ENCODE measurements at places on chromosomes 1 and 21.

- peak; percentile 33 for DNase-seq
Measured at GRCh38 chr1:17339521-17339920, 31.5 kb downstream of the PADI4 start.

DNA sequence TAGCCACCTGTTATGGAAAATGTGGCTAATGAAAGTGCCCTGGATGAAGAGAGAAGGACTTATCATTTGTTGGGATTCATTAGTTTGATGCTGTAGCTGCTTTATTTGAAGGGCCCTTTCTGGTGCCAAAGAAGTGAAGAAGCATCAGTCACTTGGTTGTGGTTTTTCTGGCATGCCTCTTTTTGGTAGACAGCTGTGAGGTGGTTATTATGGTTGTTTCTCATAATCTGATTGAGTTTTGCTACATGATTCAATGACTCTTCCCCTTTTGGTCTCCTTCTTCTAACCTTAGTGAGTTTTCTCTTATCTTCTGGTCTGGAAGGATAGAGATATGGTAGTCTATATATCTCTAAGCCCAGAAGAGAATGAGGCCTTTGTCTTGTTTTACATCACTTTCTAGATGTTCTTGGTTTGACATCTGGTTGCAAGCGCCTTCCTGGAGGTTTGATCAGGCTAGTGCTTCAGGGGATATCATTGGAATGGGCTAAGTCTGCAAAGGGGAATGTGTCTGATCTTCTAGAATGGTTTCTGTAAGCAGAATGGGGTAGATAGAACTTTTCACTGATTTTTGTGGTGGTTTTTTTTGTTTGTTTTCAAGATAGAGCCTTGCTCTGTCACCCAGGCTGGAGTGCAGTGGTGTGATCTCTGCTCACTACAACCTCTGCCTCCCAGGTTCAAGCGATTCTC lies 26.0 kb downstream of the ARID1A start:
- no peak for DNase-seq

GRCh38 chr1:175630076-175630475 lies 113.3 kb downstream of the TNR start:
- no peak for DNase-seq

GRCh38 chr1:202317941-202318925 lies 23.5 kb downstream of the UBE2T start:
- DNase-seq, result no peak

GRCh38 chr1:10969267-10969970 lies 43.0 kb upstream of the TARDBP start:
- no peak for DNase-seq

GRCh38 chr1:197659171-197659570 lies 116.1 kb downstream of the DENND1B start:
- no peak for DNase-seq

- DNase-seq, result no peak
Measured at GRCh38 chr21:31283025-31283424, 61.0 kb downstream of the TIAM1 start.

- DNase-seq, result no peak
Measured at GRCh38 chr1:41700986-41701535, 216.6 kb upstream of the EDN2 start.

DNA sequence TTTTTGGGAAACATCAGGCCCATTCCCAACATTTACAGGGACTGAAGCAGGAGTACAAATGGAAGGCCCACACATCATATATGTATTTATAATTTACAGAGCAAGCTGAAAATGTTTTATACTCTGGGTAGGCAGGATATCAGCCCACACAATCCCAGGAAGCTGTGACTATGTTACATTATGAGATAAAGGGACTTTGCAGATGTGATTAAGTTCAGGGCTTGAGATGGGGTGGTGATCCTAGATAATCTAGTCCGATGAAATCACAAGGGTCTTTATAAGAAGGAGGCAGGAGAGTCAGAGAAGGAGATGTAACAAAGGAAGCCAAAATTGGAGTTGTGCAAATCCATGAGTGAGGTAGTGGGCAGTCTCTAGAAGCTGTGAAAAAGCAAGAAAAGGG lies 160.5 kb downstream of the PDE4B start:
- no peak for DNase-seq

DNA sequence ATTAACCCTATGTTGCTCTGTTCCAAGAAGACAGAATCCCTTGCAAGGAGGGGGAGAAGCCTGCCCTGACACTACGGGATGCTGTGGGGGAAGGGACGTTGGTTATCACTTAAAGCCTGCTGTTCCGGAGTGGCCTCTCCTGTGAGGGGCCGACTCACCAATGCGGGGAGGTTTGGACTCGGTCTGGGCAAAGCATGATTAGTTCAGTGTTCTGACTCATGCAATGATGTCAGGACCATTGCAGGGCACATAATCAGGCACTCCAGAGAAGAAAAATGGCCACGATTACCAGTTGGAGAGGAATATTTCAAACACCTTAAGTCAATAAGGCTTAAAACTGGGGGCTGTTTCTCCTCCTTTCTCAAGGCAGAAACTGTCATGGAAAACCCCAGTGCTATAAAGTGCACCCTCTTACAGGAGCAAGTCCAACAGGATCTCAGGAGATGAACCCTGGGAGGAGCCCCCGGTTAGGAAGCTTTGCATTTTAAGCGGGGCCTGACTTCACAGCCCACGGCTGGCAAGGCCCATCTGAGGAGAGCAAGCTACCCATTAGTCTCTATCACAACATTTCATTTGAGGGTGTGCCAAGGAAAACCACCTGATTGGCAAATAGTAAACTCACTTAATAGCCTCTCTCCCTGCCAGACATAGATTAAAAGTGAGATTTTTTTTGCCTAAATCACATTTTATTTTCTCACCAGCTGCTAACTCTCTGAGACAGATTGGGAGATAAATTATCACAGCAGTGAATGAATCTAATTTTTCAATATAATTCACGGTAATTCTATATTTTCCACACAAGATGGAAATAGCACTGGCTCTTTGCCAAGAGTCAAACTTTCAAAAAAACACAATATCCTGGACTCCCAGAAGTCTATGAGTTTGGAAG lies 202.5 kb downstream of the C1orf94 start:
- no peak for DNase-seq

- no peak for DNase-seq
Measured at GRCh38 chr1:156152628-156153027, 757 bp upstream of the SEMA4A start.

GRCh38 chr1:240487493-240487892 lies 124.5 kb downstream of the GREM2 start:
- DNase-seq, result no peak

DNA sequence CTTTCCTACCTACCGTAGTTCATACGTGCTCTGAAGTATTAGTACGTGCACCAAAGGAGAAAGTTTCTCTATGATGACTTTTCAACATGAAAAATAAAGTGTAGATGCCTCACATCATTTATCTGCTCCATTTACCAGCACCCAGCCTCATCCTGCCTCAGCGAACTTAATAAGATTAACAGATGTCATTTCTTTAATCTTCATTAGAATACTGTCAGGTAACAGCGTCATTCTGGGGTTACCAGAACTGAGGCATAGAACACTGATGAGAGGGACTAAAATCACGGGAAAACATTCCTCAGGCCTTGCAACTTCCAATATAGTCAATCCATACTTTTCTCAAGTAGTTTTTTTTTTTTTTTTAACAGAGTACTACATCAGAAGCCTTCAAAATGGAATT lies 43.2 kb upstream of the DISC1 start:
- no peak for DNase-seq

DNA sequence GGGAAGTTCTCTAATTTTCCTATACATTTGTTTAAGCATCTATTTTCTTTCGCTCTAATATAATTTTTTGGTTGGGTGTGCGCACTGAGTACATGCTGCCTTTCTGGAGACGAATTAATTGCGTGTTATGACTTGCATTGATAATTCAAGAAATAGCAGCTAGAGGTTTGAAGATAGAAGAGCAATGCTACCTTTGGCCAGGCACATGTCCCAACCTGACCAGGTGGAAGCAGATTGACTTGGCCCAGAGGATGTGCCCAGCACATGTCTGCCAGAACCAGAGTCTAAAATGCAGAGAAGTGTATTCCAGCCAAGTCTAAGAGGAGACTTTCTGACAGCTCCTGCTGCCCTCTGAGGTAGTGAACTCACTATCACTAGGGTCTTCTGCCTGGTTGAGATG lies 114.3 kb downstream of the SLC35F3 start:
- DNase-seq, result no peak

- no peak for DNase-seq
Measured at GRCh38 chr1:29777522-29777921, 541.2 kb downstream of the PTPRU start.

DNA sequence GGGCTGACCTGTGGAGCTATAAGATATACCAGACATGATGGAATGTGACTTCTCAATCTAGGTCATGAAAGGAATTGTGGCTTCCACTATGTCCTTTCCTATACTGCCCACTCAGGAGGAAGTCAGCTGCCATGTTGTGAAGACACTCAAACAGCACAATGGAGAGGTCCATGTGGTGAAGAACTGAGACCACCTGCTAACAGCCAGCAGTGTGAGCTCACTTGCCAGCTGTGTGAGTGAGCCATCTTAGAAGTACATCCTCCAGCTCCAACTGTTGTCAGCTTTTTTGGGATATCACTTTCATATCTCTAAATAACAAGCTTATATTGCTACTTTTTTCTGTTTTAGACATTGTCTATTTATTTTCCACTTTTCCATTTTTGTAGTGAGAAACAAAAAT lies 29.7 kb downstream of the OLFML3 start:
- DNase-seq, result no peak

DNA sequence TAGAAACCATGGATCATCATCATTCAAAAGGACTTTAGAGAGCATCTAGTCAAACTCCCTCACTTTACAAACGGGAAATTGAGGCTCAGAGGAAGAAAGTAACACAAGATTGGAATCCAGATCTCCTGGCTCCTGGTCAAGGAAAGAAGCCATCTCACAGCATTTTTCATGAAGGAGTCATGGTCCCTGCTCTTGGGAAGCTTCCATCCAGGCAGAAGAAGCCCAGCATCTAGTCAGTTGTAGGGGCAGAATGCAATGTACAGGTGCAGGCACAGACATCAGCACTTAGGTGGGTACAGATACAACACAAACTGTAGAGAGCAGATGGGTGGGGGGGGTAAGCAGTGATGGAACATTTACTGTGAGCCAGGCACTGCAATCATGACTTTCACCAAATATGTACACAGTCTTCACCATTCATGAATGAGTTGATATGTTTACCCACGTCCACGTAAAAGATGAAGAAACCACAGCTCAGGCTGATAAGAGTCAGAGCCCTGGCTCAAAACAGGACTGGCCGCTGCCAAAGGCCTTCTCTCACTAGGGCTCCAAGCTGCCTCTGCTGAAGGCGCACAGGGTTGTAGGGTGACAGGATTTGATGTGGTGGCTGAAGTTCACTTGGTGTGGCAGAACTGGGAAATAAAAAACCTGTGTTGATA lies 44.0 kb downstream of the OPTC start:
- DNase-seq, result peak; percentile 74

GRCh38 chr1:221756830-221757551 lies 15.1 kb upstream of the DUSP10 start:
- no peak for DNase-seq

DNA sequence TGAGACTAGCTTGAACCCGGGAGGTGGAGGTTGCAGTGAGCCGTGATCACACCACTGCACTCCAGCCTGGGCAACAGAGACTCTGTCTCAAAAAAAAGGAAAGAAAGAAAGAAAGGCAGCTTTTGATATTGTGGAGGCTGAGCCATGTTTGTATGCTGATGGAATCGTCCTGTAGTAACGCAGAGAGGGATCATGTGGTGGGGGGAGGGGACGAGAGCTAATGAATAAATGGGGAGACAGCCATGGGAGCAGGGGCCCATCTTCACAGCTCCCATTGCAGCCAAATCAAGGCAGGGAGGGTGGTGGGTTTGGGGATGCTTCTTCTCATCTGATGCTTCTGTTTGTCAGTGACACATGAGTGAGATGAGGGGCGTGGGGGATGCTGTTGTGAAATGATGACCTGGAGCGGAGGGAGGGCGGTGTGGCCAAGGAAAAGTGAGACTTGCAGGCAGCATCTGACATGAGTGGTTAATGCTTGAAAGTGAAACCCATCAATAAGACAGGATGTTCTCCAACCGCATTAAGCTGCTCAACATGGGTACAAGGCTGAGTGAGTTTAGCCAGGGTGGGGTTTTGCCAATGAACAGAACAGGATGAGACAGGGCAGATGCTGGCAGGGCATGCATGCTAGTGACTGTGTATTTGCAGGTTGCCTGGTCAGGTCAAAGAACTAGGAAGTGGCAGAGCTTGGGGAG lies 16.7 kb downstream of the SPATA21 start:
- no peak for DNase-seq

DNA sequence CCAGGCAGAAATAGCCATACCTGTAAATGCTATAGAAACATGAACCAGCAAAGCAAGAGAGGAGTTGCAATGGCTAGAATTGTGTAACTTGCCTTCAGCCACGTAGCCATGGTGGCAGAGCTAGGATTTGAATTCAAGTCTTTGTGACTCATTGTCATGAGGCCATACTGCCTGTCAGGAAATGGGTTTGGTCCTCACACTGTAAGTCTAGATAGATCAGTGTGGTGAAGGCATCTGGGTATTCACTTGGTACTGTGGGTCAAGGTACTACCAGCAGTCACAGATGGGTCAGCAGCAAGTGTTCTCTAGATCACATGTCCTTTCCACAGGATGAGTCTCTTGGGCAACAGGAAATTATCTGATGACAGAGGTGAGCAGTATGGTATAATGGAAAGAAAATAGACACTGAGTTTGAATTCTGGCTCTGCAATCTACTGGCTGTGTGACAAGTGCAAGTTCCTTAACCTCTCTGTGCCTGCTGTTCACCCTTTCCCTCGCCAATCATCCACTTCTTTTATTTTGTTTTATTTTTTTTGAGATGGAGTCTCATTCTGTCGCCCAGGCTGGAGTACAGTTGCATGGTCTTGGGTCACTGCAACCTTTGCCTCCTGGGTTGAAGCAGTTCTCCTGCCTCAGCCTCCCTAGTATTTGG lies 36.9 kb downstream of the FGGY start:
- no peak for DNase-seq

DNA sequence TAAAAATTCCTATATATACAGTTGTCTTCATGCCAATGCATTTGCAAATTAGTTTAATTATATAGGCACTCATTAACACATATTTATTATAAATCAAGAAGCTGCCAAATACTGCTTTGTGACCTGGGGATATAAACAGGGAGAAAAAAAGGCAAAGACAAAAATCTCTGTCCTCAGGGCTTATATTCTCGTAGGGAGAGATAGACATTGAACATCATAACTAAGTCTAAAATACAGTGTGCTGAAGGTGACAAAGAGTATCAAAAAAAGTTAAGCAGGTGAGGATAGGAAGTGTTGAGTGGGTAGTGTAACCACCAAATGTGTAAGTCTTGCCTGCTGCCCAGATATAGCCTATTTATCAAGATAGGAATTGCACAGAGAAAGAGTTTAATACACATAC lies 40.7 kb upstream of the LYPLAL1 start:
- DNase-seq, result no peak

- no peak for DNase-seq
Measured at GRCh38 chr1:186059311-186059710, 315.7 kb downstream of the TPR start.

GRCh38 chr1:206886831-206887230 lies 10.4 kb upstream of the IL24 start:
- no peak for DNase-seq

DNA sequence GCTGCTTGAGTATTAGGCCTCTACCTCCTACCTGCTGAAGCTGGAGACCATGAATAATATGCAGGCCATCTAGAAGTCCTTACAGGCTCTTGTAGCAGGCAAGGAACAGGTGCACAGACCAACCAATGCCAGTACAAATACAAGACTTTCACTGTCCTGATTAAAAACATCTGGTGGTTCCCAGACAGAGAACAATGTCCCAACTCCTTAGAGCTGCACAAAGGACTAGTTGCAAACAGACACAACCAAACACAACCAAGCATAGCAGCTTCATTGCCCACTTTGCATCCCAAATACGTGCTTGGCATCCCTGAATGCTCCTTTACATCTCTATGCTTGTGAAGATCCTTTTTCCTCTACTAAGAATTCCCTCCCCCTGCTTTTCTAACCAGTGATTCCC lies 98.1 kb upstream of the CXADR start:
- peak; percentile 20 for DNase-seq

Measured in pancreas (tissue), 10 donors.